ENCODE measurements at places on chromosomes 6 and 20. TPM values are rescaled to one million over a fixed set of nuclear protein-coding genes. Genes with fewer than 3 reads are reported as not detected.

ADTRP gene
- polyA plus RNA-seq = 7.7 TPM

DNA sequence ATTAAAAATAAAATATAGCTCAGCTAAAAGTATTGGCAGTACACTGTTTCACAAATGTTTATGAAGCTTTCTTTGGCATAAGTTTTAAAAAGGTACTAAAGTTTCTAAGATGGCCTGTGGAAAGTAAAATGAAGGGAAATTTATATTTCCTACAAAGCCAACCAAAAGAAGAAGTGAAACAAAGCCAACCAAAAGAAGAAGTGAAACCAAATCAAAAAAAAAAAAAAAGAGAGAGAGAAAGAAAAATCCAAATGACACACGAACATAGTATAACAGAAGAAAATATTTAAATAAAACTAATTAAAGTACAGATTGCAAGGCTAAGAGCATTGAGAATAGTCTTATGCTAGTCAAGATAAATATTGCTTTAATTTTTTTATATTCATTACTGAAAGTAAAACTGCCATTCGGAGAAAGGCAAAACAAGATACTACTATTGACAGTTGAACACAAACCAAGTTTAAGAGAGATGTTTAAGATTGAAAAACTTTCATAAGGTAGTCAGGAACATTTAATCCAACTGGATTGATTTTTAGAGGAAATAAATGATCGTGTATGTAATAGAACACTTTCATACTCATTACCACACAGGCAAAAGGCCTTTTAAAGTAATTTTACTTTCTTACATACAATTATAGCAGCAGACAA, 12.8 kb upstream of the KHDRBS2 start:
- DNase-seq = no peak

GRCh38 chr6:10733151-10733715, 10.4 kb downstream of the TMEM14C start:
- no peak for DNase-seq

DNA sequence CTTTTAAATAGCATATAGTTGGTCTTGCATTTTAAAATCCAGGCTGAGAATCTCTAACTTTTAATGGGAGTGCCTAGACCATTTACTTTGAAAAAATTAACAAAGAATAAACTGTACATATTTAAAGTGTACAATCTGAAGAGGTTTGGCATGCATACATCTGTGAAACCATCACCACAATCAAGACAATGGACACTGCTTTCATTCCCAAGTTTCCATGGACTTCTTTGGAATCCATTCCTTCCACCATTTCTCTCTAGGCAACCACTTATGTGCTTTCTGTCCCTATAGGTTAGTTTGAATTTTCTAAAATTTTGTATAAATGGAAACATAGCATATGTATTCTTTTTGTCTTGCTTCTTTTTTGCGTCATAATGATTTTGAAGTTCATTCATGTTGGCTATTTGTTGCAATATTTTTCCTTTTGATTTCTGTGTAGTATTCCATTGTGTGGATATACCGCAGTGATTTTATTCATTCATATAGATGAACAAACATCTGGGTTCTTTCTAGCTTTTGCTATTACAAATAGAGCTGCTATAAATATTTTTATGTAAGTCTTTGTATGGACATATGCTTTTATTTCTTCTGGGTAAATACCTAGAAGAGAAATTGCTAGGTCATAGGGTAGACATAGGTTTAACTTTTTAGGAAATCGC, 50.9 kb downstream of the NEDD9 start:
- DNase-seq = no peak

DNA sequence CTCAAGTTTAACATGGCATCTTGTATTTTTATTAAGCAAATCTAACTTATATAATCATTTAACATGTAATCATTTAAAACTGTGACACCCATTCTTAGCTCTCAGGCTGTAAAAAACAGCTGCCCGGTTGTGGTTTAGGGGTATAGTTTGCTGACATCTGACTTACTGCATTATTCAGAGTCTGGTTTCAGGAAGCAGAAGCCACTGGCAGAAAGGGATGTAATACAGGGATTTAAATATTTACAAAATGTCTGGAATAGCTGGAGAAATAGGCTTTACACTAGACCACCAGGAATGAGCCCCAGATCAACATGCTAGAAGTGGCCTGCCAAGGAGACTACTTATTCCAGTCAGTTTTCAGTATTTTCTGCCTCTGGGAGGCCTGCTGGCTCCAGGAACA, 421.1 kb downstream of the CD109 start:
- no peak for DNase-seq

OGFRL1 gene
- 20.7 TPM for polyA plus RNA-seq

DNA sequence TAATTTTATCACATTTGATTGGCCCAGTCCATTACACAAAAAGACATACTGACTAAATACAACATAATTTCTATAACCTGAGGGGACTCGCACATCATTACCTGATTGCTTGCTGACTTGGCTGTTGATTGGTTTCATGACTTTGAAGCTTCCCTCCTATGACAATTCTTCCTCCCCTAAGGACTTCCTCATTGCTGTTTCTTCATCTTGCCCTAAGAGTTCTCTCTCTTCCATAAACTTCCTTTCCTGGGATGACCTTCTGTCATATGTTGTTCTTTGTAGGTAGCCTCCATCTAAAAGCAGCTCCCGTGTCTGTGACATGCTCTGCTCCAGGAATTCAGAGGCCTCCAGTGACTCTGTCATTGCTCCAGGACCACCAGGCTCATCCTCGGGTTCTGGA, 22.6 kb downstream of the RSPH3 start:
- DNase-seq = no peak

DNA sequence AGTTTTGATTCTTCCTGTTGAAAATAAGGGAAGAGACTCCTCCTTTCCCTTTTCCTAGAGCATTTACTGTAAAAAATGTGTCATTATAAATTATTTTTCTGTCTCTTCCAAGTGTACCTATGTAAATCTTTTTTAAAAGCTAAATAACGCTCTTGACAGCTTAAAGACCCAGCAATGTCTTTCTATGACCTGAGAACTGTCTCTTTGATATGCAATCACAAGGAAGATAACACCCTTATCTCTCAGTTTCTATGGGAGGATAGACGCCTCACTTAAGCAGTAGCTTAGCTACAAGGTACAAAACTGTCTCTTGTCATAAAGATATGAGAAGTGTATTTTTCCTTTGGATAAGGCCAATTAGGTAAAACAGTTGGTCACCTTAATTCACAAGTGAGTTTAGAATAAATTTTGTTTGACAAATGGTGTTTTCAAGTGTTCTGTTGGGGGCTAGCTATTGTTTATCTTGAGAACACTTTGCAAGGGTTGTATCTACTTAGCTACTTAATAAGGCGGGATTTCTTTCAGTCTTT, 980.6 kb upstream of the EYS start:
- DNase-seq = no peak

DNA sequence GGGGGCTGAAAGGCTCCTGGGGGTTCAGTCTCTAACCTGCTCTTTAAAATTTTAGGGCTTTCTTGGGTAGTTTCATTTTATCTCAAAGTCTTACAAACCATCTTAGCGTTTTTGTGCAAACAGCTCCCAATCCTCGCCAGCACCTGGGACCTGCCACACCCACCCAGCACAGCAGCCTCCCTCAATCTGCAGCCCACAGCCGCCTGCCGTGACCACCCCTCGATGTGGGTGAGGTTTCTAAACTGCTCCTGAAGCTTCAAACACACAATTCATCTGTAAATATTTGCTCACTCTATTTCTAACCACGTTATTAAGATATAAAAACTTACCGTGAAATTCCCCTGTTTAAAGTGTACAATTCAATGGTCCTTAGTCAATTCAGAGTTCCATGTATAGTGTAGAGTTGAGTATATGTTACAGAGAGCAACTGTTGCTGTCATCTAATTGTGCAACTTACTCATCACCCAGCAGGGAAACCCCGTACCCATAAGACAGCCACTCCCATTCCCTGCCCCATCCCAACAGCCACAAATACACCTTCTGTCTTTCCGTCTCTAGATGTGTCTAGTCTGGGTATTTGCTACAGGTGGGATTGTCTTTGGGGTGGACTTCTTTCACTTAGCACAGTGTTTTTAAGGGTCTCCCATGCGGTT, 381.0 kb downstream of the TAF4 start:
- DNase-seq = no peak

SLC22A2 gene
- polyA plus RNA-seq = 0.39 TPM

MUC21 gene
- polyA plus RNA-seq = 0.27 TPM

- DNase-seq = peak; percentile 73
Measured at GRCh38 chr6:30881392-30882203, 2.7 kb upstream of the DDR1 start.

LMBRD1 gene
- polyA plus RNA-seq = 50.1 TPM

- no peak for DNase-seq
Measured at GRCh38 chr6:79246891-79247290, 12.4 kb upstream of the HMGN3 start.

VSTM2L gene
- 2.7 TPM for polyA plus RNA-seq

- no peak for DNase-seq
Measured at GRCh38 chr6:4289770-4290320, 154.5 kb upstream of the ECI2 start.

- DNase-seq = no peak
Measured at GRCh38 chr20:34526466-34526865, 10.2 kb downstream of the DYNLRB1 start.

LY6G6C gene
- polyA plus RNA-seq = 7.0 TPM

DNA sequence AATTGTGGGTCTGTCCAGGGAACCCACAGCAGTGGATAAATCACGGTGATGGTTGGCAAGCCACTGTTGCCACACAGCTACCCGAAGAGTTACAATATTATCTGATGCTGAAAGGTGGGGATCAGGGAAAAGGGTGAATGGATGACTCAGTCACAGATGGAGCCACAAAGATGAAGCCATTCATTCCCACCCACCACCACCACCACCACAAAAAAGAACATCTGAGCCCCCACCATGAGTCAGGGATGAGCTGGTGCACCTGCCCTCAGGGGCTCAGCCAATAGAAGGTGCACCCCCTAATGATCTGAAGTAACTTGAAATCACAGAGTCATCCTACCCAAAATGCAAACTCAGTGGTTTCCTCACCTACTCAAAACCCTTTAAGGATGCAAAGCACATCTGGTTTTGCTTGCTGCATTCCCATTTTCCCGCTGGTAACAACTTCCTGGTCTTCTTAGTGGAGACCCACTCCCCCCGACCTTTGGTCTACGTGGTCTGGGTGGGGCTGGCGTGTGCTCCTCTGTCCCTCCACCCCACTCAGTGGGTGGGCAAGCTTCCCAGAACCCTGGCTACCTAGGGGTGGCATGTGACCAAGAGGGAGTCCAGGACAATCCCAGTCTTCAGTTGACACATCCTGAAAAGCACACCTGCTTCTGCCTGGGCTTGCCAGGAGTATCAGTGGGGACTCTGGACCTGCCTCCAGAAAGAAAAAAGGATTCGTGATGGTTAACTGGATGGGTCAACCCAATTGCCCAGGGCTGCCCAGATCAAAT, 125.5 kb downstream of the ANKRD60 start:
- DNase-seq = no peak

KCNQ5 gene
- polyA plus RNA-seq = 1.0 TPM

- no peak for DNase-seq
Measured at GRCh38 chr6:144578385-144579350, 293.5 kb downstream of the UTRN start.

- DNase-seq = peak; percentile 80
Measured at GRCh38 chr6:37565267-37566110, 65.8 kb upstream of the CCDC167 start.

HINT3 gene
- polyA plus RNA-seq = 8.6 TPM

- DNase-seq = no peak
Measured at GRCh38 chr6:149086363-149086762, 231.1 kb upstream of the TAB2 start.

CLPSL1 gene
- 0.14 TPM for polyA plus RNA-seq

DNA sequence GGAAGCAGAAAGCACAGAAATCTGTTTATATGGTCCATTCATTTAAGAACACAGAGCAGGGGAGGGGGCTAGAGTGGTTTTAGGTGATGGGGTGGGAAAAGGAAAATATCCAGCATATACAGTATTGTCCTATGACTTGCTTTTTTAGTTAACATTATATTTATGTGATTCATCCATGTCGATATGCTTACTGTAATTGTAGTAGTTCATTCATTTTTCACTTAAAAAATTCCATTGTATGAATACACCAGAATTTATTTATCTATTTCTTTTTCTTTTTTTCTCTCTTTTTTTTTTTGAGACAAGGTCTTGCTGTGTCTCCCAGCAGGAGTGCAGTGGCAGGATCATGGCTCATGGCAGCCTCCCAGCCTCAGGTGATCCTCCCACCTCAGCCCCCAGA, 9.6 kb upstream of the PRIM2 start:
- DNase-seq = no peak

GRCh38 chr6:117536317-117536716, 53.8 kb downstream of the DCBLD1 start:
- DNase-seq = no peak

Measured in thymus (tissue), 14 donors.